ENCODE measurements at places on chromosomes 6 and 20.

- DNase-seq: no peak
Observed at GRCh38 chr6:153368131-153368530, 237.0 kb upstream of the RGS17 start.

DNA sequence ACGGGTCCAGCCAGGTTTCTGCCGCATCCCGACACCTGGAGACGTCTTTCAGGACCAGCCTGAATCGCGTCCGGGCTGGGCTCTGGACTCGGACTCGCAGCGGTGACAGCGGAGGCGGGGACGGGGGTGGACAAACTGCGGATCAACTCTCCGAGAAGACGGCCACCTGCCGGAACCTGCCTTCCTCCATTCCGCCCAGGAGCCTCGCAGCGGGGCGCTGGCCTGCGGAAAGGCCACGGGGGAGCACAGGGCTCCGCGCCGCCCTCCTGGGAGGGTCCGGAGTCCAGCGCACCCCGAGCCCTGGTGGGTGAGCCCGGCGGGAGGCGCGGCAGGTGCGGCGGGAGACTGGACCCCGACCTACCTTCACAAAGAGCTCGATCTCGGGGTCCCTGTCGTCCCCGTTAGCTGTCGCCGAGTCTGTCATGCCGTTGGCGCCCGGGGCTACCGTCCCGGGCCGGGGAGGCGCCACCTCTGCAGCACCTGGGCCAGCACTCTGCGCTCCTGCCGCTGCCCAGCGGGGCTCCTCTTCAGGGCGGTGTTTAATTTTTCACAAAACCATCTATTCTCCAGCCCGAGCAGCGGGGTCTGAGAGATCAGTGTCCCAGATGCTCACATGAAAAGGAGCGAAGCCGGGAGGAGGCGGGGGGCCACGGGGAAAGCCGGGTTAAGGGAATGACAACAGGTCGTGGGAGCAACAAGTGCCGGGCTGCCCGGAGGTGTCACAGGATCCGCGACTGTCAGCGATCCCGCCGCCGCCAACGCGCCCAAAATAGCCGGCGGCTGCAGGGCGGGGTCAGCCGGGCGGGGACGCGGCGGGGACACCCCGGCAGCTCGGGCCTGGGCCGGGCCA, at the start of gene CLIC5:
CLIC5 (minus strand) TSS at position 742 of the 850 bp plus-strand sequence; CDS start at position 424, 318 bp downstream.
- DNase-seq: no peak

DNA sequence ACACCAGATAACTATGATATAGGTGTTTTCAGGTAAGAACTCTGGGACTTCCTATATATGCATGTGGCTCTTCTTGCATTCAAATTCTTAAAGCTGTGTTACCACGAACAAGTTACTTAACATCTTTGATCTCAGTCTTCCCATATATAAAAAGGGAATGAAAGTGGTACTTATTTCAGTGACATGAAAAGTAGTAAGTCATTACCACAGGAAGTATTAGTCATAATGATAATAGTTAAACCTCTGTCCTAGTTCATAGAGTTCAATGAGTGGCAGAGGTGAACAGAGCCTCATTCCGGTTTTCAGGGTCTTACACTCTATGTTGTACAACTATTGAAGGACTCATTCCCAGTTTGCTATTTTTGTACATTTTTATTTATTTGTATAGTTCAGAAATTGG, 237.0 kb downstream of the NKAIN2 start:
- DNase-seq: no peak

GRCh38 chr6:45857827-45858226, 157.8 kb downstream of the CLIC5 start:
- no peak for DNase-seq

DNA sequence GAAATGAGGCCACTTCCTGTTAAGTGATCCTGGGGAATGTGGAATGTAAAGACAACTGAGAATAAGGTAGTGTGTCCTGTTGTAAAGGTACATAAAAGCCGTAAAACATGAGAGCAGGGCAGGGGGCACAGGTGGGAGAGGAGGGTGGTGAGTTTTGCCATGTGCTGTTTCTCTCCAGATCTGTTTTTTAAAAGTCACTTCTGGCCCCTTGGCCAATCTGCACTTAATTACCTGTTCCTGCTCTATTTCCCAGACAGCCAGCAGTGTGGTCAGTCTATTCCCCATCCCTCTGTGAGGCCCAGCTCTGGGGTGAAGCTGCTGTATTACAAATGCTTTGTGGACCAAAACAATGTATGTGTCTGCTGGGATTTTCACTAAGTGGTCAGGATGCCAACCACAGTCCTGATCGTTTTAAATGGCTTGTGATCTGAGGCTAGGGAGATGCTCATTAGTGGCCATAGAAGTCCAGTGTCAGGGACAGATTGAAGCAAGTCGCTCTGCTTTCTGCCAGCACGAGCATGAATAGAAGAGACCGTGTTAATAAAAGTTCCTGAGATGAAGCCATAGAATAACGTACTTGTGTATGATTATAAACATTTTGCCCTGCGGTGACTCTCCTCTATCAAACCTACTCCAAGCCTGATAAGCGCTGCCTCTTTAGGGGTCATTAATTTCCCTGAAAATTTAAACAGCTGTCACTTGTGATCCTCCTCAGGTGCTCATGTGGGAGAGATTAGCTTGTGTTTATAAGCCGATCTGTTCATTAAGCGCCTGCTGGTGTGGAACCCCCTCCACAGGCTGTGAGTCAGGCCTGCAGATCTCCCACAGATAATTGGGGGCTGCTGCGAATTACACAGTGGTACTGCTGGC, 111.8 kb upstream of the CENPW start:
- no peak for DNase-seq

GRCh38 chr6:89066940-89067646, 13.5 kb upstream of the PNRC1 start:
- no peak for DNase-seq

DNA sequence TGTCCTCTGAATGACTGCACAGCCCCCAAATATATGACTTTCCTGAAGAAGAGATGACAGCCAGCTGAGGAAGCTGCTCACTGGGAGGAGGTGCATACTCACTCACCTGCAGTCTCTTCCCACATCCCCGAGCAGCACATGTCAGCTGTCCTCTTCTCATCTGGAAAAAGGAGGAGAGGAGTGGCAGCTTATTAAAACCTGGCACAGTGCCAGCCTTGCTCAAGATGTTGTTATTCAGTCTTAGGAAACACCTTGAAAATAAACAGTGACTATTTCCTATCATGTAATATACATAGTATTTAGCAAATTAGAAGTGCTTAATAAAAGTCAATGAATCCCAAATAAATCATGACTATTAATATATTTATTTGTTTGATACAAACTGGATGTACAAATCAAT, 232.9 kb downstream of the EPM2A start:
- no peak for DNase-seq

- DNase-seq: no peak
Observed at GRCh38 chr6:93701526-93701925, 282.2 kb upstream of the EPHA7 start.

- DNase-seq: no peak
Observed at GRCh38 chr6:2911171-2911570, 8.1 kb upstream of the SERPINB9 start.

GRCh38 chr6:144156338-144156737, 6.0 kb downstream of the STX11 start:
- no peak for DNase-seq

- DNase-seq: no peak
Observed at GRCh38 chr6:15977050-15977449, 151.8 kb upstream of the MYLIP start.

- no peak for DNase-seq
Observed at GRCh38 chr20:41009946-41010345, 18.7 kb upstream of the TOP1 start.

DNA sequence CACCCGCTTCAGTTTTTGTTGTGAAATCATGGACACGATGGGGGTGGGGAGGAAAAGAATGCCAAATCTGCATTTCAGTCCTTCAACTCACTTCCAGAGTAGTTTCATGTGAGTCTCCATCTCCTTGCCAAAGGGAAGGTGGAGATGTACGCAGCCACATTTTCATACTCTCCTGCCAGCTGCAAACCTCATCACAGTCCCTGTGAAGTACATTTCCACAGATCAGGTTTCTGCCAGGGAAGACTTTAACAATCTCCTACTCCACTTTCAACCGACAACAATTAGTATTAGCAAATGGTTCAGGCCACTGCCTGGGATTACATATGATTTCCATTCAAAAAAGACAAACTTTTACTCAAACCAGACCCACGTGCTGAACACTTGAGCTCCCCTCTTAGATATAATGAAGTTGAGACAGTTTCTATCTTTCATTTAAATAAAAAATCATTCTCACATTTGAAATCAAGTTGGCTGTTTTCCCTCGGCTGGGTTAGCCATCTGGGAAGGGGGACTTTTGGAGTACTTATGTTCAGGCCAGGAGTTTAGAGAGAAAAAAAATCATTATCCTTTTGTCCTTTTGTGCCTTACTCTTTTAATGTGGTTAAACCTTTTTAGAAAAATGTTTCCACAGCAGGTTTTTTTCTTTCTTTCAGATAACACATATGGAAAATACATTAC, 51.0 kb upstream of the CEP162 start:
- no peak for DNase-seq

DNA sequence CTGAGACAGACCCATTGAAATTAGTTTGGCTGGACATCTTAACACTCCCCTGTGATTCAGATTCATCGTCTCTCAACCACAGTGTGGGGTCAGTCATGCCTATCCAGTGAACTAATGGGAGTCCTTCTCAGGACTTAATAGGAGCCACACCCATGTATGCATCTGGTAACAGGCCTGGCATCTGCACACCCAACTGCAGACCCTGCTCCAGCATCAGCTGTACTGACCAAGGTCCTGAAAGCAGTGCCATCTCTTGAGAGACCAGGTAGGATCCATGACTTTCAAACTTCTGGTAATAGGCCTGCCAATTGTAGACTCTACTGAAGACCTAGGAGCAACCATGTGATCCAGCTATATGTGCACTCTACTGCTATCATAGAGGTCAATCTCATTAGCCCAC, 363.6 kb upstream of the POU3F2 start:
- DNase-seq: no peak

DNA sequence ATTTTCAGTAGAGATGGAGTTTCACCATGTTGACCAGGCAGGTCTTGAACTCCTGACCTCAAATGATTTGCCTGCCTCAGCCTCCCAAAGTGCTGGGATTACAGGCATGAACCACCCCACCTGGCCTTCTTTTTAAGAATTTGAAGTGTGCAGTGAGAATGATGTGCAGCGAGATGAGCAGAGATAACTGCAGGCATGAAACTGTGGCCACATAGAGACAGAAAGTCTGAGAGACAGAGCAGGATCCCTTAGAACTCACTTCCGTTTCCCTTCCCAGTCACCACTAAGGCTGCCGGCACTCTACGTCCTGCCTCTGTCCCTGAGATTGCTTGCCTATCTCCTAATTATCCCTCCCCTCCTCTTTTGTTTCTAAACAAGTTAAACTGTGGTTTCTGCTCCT, 27.2 kb downstream of the IL22RA2 start:
- DNase-seq: no peak

GRCh38 chr6:108751851-108752732, 96.1 kb upstream of the ARMC2 start:
- DNase-seq: no peak

DNA sequence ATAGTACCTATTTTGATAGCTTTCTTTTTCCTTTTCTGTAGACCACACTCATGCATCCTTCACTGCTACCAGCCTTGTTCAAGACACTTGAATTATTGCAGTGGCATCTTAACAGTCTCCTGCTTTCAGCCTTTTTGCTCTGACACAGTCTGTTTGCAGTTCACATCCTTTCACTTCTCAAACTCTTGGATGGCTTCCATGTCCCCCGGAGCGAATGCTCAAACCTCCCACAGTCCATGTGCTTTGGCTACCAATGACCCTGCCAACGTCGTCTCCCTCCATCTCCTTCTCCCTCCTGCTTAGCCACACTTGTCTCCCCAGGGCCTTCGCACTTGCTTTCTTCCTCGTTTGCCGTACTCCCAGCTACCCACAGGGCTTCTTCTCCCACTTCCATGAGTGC, 270.0 kb upstream of the ZFP64 start:
- no peak for DNase-seq

- no peak for DNase-seq
Observed at GRCh38 chr6:36852481-36853147, 13.4 kb upstream of the CPNE5 start.

DNA sequence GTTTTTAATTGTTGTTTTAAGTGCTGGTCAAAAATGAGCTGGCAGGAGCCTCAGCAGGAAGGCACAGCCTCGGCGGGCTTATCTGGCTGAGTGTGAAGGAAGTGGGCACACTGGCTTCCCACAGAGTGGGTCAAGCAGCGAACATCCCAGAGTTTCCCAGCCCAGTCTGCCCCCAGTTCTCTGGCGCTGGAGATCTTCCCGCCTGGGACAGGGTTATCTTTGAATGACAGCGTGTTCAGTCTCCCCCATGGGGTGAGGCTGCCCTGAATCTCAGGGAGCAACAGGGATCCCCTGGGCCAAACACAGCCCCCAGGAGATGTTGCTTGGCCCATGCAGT, 122.2 kb upstream of the PTPN1 start:
- no peak for DNase-seq

DNA sequence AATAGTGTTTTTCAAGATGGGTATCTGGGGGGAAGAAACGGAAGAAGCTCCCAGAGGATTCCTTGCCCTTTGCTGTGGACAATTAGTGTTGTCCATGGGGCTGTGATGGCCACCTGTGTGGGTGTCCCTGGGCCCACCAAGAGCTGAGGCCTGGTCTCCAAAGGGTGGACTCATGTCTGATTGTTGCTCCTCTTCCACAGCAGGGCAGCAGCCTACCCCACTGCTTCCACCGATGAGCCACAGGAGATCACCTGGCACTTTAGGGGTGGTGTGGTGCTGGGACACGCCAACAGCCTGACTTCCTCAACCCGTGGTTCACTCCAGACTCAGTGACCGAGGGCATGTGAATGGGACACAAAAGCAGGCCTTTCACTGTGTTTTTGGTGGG, 25.1 kb downstream of the PRPH2 start:
- no peak for DNase-seq

DNA sequence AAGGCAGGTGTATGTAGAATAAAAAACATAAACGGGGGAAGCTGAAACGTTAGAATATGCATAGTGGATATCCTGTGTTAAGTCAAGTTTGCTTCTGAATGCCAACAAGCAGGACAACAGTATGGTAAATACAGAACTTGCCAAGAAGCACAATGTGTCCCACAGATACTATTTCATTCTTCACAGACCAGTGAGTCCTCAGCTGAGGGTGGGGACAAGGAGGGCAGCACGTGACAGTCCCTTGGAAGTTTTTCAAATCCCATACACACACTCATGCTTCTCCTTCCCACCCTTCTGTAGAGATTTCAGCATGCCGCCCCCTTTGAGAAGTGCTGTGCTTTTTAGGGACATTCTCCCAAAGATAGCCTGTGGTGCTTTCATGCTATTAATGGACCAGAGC, 268.5 kb upstream of the ECI2 start:
- no peak for DNase-seq
